ENCODE measurements at places on chromosomes 5 and 9. TPM values are rescaled to one million over a fixed set of nuclear protein-coding genes. Genes with fewer than 3 reads are reported as not detected.

PCDHGA5 gene
- 1.7 TPM for total RNA-seq

PCDHB16 gene
- not detected for total RNA-seq

GARNL3 gene
- 12.6 TPM for total RNA-seq

SPINK4 gene
- not detected for total RNA-seq

All from B cell (primary cell).